GM12878 (cell line): ENCODE measurements at places on chromosomes 3 and 15.
A peak's percentile ranks its signal among the peaks of the same experiment; 100 is the strongest.

- no peak for DNase-seq
Measured at GRCh38 chr3:196341137-196341536, 2.9 kb upstream of the TM4SF19 start.

- no peak for DNase-seq
Measured at GRCh38 chr3:170428095-170428494, 9.4 kb downstream of the CLDN11 start.

DNA sequence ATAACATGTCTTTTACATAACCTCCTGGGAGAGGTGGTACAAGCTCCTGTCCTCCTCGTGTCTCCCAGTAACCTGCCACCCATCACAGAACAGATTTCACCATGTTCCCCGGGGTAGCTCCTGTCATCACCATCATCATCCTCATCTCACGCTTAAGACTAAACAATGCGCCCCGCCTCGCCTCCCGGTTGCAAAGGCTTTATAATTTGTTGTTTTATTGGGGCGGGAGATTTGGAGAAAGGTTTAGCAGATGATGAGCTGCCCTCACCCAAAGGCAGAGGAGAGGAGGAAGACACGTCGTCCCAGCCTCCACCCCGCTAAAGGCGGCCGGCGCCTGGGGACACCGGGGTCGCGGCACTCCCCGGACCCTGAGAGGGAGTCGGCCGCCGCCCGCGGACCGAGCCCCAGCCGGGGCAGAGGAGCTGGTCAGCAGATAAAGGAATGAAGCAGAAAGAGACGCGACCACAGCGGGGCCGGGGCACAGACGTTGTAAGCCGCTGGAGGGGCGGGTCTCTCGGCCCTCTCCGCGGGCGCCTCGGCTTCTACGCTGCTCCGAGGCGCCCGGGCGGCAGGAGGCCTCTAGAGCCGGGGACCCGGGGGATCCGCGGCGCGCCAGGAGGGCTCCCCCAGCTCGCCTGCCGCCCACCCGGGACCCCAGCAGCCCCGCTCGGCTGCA lies 589 bp downstream of the HERC1 start:
- no peak for DNase-seq

- peak; percentile 44 for DNase-seq
Measured at GRCh38 chr3:140863580-140864009, 78.0 kb upstream of the SLC25A36 start.

DNA sequence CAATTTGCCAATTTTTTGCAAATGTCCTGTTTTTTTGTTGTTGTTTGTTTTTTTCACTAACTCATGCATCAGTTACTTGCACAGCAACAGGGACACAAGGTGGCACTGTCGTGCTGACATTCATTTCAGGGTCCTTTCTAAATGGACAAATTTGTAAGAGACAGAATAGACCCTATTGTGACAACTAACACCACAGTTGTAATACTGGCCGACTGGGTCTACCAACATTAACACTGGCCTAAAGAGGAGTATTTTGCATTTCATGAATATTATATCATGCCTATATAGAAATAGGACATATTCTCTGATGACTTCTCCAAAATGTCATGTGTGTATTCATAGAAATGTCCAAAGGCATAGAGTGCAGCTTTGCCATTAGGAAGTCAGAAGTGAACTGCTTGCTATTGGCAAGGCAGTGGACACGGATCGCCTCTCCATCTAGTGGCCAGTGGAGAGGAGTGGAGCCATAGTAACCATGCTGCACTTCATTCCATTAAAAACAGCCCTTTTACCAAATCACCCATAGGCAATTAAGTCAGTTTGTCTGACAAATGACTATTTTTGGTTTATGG lies 54.8 kb downstream of the ZBTB20 start:
- DNase-seq, result peak; percentile 26

- DNase-seq, result no peak
Measured at GRCh38 chr3:42763021-42763420, 10.0 kb downstream of the CCDC13 start.
